ENCODE measurements at places on chromosomes 7 and 10.

GRCh38 chr7:132438926-132439325 lies 137.3 kb downstream of the PLXNA4 start:
- no peak for DNase-seq

DNA sequence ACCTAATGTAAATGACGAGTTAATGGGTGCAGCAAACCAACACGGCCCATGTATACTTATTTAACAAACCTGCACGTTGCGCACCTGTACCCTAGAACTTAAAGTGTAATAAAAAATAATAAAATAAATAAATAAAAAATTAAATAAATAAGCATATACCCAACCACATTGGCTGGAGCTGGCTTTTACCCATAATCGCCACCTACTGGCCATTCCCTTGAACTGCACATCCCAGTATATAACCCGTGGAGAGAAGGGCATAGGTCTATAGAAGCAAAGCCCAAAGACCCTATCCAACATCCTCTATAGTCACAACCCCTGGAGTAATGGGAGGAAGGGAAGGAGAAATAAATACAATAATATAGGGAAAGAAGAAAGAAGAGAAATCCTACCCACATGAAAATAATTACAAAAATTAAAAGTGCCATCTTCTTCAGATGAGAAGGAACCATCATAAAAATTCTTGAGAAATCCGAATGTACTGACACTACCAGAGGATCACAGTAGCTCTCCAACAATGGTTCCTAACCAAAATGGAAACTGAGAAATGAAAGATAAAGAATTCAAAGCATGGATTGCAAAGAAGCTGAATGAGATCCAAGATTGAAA lies 65.6 kb downstream of the TWIST1 start:
- DNase-seq, result peak; percentile 57

DNA sequence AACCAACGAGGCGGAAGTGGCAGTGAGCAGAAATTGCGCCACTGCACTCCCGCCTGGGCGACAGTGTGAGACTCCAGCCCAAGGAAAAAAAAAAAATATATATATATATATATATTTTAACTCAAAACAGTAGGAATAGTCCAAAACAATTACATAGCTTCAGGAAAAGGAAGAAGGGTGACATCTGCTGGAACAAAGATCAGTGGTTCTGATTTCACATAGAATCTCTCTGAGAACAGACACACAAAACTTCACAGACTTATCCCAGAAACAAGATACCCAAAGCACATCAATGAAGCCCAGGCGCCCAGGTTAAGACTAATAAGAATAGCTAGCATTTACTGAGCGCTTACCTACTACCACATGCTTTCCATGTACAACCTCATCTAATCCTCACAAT lies 45.0 kb downstream of the DNMBP start:
- DNase-seq, result no peak

- DNase-seq, result no peak
Observed at GRCh38 chr7:7654964-7655715, 14.6 kb downstream of the UMAD1 start.

GRCh38 chr7:1004018-1004852 lies 21.3 kb downstream of the CYP2W1 start:
- DNase-seq, result no peak

GRCh38 chr10:34932235-34932634 lies 117.1 kb upstream of the PARD3 start:
- no peak for DNase-seq

DNA sequence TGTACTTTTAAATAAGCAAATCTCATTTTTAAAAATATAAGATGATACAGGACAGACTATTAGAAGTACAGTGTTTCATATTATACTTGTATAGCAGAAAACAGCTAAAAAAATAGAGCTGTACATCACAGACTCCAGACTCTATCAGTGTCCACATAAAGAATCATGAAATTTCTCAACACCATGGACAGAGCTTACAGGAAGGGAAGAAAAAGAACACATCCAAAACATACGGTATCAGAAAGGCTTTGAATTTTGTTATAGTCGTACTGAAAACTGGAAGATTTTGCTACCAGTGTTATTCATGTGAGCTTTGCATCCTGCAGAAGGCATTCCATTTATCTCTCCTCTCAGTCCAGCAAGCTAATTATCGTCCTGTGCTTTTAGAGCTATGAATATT lies 183.2 kb upstream of the PTPRZ1 start:
- DNase-seq, result no peak

DNA sequence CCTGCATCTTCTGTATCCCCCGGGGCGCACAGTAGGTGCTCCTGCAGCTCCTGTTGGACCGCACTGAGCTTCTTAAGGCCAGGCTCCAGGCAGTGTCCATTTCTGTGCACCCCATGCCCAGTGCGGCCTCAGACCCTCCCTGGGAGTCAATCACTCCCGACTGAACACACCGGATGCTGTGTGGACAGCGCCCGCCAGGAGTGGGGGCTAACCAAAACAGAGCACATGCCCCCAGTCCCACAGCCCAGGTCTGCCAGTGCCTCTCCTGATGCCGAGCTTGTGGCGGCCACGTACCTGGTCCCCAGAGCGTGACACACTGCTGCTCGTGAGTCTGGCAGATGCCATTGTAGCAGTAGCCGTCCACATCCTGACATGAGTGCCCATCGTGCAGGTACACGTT lies 168.1 kb downstream of the FANK1 start:
- DNase-seq, result no peak

DNA sequence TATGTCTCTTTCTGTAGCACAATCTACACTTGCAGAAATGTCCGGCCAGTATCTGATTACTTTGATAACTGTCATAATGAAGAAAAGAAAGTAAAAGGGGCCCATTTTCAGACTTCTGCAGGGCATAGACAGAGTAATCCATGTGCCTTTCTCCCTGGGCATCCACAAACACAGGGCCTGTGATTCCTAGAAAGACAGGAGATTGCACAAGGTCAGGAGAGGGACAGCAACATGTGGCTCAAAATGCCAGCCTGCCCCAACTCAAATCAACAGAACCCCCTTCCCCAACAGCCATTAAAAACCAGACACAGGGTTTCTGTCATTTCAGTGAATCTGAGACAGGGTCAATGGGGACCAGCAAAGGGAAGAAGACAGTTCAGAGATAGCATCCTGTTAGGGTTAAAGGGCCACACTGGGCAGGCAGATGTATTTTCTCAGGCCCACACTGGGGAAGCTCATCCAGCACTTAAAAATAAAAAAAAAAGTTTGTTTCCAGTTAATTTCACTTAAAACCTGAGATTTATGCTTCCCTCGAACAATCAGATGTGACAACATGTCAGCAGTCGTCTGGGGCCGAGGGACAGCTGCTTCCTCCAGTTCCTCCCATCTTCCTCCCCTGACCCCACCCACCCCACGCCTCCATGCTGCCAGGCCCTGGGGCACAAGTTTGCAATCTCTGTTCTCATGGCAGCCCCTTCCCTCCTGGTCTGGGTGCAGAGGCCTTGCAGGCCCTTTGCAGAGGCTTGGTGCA lies 30.7 kb upstream of the ACSL5 start:
- DNase-seq, result no peak

DNA sequence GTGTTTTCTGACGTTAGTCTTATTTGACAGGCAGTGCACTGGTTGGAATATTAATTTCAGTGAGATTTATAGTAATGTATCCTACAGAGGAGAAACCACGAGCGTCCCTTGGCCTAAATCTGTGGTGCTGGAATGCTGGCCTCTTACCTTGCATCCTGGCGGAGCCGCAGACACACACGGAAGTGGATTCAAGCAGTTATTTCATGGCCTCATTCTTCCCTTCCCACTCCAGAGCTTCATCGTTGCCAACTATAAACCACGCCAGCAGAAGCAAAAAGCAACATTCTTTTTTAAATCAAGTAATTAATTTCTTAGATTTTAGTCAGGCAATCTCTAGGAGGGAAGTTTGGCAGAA lies 13.1 kb downstream of the WIPI2 start:
- DNase-seq, result no peak

DNA sequence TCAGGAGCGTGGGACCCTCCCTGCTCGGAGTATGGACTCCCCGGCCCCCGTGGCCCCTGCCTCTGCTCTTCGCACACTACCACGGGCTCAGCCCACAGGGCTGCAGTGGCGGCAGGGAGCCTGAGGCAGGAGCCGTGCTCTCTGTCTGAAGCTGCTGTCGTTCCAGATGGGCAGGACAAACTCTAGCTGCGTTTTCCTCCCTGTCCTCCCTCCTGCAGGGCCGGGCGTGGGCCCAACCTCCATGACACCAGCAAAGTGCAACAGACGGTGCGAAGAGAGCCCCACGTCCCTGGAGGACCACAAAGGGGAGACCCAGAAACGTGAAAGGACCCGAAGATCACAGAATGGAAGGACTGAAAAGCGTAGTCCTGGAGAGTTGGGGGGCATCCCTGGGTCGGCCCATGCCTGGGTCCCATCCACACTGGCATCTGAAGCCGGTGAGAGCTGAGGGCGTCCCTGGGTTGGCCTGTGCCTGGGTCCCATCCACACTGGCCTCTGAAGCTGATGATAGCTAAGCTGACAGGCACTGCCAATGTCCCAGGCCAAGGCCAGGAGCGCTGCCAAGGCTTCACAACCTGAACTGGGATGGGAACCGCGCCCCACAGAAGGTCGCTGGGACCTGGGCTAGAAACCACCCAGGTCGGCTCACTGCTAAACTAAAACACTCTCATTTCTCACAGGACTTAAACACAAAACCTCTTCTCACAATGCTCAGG lies 267.0 kb downstream of the MAD1L1 start:
- DNase-seq, result no peak

- DNase-seq, result no peak
Observed at GRCh38 chr7:142795339-142795863, 24.6 kb downstream of the PRSS2 start.

- no peak for DNase-seq
Observed at GRCh38 chr10:127907411-127908105, 655 bp downstream of the PTPRE start.

DNA sequence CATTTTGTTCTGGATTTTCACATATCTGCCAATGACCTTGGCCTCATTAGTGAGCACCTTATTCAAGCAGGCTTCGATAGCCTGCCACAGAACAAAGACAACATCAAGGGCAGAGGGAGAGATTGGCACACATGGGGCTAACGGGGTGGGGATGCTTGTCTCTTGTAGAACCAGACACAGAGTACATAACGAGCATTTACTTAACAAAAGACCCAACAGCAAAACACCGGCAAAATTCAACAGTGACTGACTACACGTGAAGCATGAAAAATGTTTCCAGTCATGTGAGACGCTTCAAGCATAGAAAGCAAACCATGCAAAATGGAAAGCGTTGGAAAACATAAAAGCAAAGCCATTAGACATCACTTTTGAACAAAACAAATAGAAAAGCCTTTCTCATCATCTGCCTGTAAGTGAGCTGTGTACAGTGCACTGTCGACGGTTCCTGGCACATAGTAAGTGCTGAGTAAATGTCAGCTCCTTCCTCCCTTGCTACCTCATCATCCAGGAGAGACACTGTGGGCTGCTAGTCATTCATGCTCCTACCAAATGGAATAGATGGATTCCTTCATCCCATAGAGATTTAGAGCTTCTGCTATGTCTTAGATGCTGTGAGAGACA lies 134.4 kb upstream of the AGK start:
- DNase-seq, result no peak

GRCh38 chr10:127833804-127834203 lies 58.9 kb downstream of the CLRN3 start:
- DNase-seq, result no peak

- no peak for DNase-seq
Observed at GRCh38 chr10:117366741-117367140, 8.5 kb downstream of the PDZD8 start.

DNA sequence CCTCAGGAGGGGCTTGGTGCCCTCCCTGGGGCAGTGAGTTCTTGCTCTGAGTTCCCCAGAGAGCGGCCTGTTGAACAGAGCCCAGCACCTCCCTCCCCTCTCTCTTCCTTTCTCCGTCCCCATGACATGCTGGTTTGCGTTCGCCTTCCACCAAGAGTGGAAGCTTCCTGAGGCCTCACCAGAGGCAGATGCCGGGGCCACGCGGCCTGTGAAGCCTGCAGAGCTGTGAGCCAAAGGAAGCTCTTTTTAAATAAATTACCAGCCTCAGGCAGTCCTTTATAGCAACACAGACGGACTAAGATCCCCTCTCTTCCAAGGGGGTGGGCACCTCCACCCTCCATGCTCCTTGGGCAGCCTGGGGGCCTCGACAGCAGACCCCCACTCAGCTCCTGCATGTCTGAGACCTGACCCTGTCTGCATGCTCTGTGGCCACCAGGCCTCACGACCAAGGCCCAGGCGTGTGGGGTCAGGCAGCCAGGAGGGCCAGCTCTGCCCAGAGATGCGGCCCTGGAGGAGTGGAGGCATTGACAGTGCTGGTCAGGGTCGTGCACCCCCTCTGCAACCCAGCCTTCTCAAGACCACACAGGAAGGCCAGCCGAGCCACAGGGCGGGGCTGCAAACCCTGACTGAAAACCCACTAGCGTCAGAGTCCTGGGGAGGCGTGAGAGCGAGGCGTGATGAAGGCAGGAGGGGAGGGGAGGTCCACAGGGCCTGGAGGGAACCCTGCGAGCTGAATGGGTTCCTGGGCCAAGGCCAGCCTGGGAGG lies 54.6 kb upstream of the ADGRA1 start:
- DNase-seq, result no peak

DNA sequence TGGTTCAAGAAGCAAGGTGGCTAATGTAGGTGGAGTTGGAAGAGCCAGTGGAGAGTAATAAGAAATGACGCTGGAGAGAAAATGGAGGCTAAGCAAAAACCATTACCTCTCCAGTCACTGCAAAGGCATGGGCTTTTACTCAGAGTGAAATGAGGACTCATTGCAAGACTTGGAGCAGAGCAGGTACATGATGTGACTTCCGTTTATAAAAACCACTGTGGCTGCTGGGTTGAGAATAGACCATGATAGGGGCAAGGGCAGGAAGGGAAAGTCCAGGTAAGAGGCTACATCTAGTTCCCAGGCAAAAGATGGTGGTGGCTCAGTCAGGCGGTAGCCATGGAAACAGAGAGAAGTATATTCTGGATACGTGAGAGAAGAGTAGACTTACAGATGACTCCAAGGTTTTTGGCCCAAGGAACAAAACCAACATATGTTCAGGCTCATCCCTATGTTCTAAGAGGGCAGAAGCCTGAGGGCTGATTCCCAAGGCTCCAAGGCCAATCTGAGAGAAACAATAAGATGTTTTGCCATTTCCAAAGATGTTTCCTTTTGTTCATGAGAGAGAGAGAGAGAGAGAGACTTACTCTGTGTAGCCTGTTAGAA lies 21.5 kb upstream of the PDE1C start:
- DNase-seq, result no peak

- DNase-seq, result no peak
Observed at GRCh38 chr7:116492654-116493109, 6.9 kb upstream of the CAV2 start.

GRCh38 chr7:79341902-79342301 lies 111.6 kb downstream of the MAGI2 start:
- DNase-seq, result no peak

GRCh38 chr10:24889639-24890038 lies 62.8 kb downstream of the PRTFDC1 start:
- DNase-seq, result no peak

GRCh38 chr7:71442492-71443190 lies 310.7 kb downstream of the GALNT17 start:
- no peak for DNase-seq

GRCh38 chr10:58921421-58921855 lies 255.0 kb upstream of the PHYHIPL start:
- no peak for DNase-seq

- DNase-seq, result no peak
Observed at GRCh38 chr10:68108653-68109052, 635 bp upstream of the MYPN start.
